ENCODE measurements at places on chromosomes 13 and 19. TPM values are rescaled to one million over a fixed set of nuclear protein-coding genes. Genes with fewer than 3 reads are reported as not detected.

Gene FGF21
- not detected for total RNA-seq

Gene CYP2F1
- not detected for total RNA-seq

Gene SLC5A5
- not detected for total RNA-seq

Gene MBD3L3
- total RNA-seq: not detected

Gene ZNF584
- total RNA-seq: 27.2 TPM

Gene SOX1
- total RNA-seq: not detected

Gene KLK10
- total RNA-seq: 0.76 TPM

Gene KLK13
- 0.35 TPM for total RNA-seq

Gene CGB3
- total RNA-seq: not detected

Gene NEK3
- total RNA-seq: 14.3 TPM

Gene ZNF83
- 86.5 TPM for total RNA-seq

Gene ZNF554
- 9.1 TPM for total RNA-seq

Gene IQCN
- 3.3 TPM for total RNA-seq

Gene PCDH20
- total RNA-seq: 5.0 TPM

Gene C19orf33
- 6.8 TPM for total RNA-seq

Gene KANK3
- total RNA-seq: 29.7 TPM

Gene KLK12
- total RNA-seq: not detected

Gene ZBTB7A
- total RNA-seq: 23.2 TPM

Gene SLITRK6
- 7.7 TPM for total RNA-seq

Gene REEP6
- 4.0 TPM for total RNA-seq

Measured in metanephros (tissue), 2 donors.